Stimulated activated naive CD4-positive, alpha-beta T cell treated with Interleukin-2 at 50 U/mL for 16 hours (primary cell): ENCODE measurements at places on chromosomes 7 and 10.

DNA sequence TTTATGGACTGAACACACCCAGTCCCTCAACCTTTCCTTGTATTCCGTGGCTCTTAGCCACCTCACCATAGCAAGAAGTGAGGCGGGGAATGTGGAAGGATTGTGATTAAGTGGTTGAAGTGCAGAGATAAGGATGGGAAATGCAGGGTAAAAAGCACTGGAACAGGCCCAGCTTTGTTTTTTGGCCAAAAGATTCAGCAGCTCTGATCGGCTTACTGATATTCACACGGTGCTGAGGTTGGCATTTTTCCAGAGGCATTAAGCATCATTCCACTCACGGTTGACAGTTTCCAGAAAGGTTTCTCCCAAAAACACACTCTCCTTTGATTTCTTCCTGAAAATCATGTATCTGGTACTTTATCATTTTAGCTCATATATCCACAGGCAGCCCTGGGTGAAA, 544.2 kb downstream of the CNTNAP2 start:
- DNase-seq: no peak

DNA sequence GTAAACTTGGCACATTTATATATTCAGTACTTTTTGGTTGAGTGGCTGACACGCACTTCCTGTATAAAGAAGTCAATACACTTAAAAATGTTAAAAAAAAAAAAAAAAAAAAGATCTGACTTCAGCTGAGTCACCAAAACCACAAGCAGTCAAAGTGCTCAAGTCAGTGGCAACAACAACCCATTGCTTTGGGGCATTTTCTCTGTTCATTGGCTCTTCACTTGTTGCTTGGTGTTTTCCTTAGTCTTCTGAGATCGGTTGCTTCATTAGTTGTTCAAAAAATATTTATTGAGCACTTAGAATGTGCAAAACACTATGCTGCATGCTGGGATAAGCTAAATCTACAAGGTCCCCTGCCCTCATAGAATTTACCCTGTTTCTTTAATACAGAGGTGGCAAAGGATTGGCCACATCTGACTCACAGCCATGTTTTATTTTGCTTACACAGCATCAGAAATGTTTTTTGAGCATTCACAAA, 63.7 kb downstream of the ZNRF2 start:
- peak; percentile 36 for DNase-seq

- no peak for DNase-seq
Observed at GRCh38 chr10:13765641-13766341, 179.0 kb downstream of the PRPF18 start.

DNA sequence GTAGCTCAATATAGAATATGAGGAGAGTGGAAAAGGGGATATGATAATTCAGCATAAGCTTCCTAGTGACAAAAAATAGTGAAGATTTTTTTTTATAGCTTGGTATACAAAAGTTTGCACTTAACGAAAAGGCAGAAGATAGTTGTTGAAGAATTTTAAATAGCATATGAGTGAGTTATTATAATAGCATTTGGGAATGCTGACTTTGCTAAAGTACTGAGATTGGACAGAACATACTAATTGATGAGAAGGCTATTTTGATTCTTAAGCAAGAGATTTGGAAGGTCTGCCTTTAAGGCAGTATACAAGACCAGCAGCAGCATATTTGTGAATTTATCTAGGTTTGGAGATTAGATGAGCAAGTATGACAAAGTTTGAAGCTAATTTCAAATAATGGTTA, 600.9 kb upstream of the POT1 start:
- DNase-seq: no peak

DNA sequence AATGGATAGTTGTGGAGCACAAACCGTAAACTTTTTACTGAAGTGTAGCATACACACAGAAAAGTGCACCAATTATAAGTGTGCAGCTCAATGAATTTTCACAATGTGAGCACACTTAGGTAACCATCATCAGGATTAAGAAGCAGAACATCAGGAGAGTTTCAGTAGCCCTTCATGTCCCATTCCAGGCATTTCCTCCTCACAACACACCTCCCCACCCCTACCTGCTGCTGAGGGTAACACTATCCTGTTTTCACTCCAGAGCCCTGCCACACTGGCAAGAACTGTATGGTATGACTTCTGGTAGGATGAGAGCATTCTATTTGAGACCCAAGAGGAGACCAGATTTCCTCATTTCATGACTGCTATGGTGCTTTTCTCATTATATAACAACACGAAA, 166.5 kb downstream of the PPP1R3A start:
- no peak for DNase-seq

DNA sequence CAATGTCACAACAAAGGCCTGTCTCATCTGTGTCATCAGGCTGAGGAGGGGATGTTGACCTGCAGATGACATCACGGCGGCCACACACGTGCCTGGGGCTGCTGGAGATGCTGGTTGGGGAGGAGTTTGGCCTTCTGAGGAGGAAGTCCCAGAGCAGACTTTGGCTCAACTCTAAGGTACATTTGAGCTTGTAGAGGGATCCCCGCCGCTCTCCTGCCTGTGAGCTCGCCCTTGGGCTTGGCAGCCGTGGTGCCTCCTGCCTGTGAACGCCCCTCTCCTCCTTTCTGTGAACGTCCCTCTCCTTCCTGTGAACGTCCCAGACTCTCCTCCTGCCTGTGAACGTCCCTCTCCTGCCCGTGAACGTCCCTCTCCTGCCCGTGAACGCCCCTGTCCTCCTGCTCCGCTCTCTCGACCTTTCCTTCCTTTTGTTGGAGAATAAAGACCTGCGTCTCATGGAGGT, 176.4 kb downstream of the DNAJB6 start:
- DNase-seq: no peak

GRCh38 chr10:87058171-87058570, 36.5 kb downstream of the GLUD1 start:
- no peak for DNase-seq

DNA sequence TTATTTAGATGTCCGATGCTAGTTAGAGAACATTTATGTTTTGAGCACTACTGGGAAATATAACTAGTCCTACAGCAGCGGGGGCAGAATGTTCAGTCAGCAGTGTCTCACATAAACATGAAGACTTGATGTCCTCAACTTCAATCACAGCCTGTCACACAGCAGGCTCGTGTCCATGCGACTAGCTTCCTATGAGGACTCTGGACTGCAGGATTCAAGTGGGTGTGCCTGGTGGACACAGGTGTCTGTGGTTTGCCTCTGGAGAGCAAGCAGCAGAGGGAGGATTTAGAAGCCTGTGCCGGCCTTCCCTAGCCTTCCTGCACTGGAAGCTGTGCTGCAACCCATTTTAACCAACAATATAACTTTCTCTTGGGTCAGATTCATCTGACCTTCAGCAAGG, 30.0 kb upstream of the LANCL2 start:
- no peak for DNase-seq

GRCh38 chr7:96562966-96563365, 146.7 kb downstream of the SEM1 start:
- no peak for DNase-seq

DNA sequence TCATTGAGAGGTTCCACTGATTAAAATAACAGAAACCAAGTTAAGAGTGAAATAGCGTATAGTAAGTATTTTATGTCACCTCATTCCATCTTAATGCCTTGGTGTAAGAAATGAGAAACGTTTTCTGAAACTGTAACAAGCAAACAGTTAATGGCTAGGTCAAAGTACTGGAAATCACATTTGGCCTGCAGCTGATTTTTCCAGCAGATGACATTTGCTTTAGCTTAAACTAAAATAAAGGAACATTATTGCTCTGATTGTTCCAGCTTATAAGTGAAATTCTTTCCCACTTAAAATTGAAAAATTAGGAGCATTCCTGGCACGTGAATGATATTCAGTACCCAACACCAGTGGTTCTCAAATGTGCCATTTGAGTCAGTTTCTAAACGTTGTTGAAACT, 213.6 kb upstream of the DPP6 start:
- no peak for DNase-seq

GRCh38 chr10:132643709-132644526, 106.3 kb downstream of the INPP5A start:
- DNase-seq: no peak

DNA sequence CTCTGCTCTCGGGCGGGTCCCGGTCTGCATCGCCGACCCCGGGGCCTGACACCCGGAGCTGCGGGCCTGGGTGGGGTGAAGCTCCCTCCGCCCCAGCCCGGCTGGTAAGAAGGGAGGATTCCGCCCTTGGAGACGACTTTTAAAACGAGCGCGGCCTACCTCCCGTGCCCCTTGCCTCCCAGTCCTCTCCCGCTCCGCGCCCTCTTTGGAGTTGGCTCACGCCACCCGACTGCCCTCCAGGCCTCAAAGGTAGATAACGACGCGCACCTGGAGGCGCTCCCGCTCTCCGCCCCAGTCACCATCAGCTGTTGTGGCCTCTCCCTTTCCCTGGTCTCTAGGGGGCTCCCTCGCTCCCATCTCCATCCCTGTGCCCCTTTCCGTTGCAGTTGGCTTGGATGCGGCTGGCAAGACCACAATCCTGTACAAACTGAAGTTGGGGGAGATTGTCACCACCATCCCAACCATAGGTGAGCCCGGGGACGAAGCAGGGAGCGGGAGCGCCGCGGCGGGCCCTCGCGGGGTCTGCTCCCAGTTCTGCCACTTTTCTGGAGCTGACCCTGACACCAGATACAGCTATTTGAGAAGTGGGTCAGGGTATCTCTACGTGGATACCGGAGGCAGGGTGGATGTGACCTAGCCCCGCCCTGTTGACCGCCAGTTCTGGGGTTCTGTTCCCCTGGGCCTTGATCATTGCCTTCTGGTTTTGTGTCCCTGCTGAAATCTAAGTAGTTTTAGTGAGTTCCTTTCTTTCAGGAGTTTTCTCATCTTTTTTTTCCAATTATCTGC, 679 bp downstream of the ARF5 start:
- peak; percentile 18 for DNase-seq

GRCh38 chr7:150983893-150984368, 5.8 kb upstream of the KCNH2 start:
- no peak for DNase-seq

GRCh38 chr10:23453465-23453864, 14.6 kb downstream of the OTUD1 start:
- DNase-seq: no peak

DNA sequence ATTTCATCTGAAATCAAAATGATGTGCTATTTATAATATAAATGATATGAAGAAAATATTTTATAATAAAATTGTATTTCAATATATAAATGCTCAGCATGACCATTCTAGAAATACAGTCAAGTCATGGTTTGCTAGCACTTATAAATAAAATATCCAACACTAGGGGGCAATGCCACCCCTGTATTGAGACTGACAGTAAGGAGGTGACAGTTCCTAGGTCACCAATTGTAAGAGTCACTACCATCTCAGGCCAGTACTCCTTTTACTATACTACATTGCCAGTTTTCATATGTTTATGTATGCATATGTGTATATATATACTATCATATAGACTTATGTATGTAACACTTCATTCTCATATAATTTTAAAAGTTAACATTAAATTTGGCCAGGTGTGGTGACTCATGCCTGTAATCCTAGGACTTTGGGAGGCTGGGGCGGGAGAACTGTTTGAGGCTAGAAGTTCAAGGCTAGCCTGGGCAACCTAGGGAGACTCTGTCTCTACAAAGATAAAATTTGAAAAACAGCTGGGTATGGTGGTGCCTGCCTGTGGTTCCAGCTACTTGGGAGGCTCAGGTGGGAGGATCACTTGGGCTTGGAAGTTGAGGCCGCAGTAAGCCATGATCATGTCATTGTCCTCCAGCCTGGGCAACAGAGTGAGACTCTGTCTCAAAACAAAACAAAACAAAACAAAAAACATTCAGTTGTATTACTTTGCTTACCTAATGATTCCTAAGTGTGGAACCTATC, 2.4 kb upstream of the CNOT4 start:
- DNase-seq: no peak

- no peak for DNase-seq
Observed at GRCh38 chr10:52514481-52514880, 200.4 kb downstream of the DKK1 start.

DNA sequence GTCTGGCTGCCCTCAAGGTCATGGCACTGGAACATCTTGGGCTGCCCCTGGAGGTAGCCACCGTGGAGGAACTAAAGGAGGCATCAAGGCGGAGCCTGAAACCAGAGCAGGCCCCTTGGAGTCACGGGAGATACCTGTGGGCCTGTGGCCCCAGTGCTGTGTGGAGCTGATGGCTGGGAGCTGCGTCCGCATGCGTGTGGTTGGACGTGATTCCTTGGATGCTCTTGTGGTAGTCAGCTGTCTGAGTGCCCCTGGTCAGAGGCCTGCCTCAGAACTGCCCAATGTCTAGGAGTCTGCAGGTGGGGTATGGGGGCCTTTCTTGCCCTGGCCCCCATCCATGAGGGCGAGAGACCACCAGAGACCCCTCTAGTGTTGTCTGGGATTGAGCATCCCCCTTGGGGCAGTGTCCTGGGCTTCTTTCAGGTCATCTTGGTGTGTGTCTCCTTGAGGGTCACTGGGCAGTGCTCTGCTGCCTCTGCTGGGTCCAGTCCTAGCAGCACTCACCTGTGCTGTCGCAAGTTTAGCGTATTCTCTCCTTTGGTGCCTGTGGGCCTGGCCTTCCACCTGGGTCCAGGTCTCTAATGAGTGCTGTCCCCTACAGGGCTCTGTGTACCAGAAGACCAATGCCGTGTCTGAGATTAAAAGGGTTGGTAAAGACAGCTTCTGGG, 8.1 kb downstream of the PGAM2 start:
- DNase-seq: no peak

DNA sequence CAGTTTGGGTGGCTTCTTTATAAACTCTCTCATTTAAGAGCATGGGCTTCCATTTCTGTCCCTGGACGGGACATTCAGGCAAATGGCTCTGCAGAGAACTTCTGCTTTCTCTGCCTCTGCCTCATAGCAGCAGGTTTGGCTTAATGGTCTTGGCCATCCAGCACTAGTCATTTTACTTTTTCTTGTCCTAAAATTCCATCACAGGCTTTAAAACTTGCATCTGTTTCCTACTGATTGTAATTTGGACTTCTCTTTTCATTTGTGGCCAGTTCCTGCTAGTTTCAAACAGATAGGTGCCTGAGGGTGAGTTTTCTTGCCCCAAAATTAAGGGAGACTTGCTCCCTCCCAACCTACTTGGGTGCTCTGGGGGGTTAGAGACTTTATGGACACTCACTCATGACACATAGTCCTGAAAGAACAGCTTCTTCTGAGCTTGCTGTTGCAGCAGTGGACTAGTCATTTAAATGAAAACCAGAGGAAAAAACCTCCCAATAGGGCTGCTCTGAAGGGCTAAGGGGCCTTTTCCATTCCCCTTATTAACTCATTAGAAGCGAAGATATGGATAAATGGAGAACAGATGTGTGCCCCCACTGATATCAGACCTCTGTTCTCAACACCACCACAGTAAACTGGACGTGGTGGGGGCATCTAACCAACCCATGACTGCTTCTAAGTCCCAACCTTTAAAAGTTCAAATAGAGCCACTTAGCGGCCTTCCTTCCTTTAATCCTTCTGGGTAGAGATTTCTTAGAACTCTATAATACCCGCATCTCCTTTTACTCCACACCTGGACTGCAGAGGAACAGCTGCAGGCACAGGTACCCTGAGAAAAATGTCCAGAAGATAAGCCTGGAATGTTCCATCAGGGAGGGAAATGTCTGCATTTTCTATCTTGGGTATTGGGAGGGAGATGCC, 38.8 kb downstream of the SVOPL start:
- DNase-seq: no peak

DNA sequence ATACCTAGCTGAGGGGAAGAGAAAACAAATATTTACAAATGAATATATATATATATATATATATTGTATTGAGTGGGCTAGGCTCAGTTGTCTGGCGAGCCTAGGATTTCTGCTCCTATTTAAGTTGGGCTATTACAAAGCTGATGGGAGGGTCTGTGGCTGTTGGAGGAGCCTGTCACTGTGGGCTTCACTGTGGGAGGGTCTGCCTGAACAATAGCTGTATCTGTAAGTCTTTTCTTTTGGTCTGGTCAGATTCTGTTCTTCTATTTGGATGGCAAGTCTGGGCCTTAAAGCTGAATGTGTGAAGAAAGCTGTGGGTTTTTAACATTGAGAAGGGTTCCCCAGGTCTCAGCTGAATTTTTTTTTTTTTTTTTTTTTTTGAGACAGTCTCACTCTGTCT, 220.6 kb upstream of the LYZL1 start:
- no peak for DNase-seq
